ENCODE measurements at places on chromosomes 12 and 14. TPM values are rescaled to one million over a fixed set of nuclear protein-coding genes. Genes with fewer than 3 reads are reported as not detected.

KRT73 gene
- polyA plus RNA-seq, result not detected

DDX23 gene
- 51.8 TPM for polyA plus RNA-seq

DUSP16 gene
- 0.30 TPM for polyA plus RNA-seq

GPR137C gene
- polyA plus RNA-seq, result not detected

SLCO1B3 gene
- not detected for polyA plus RNA-seq

ZNF641 gene
- 11.1 TPM for polyA plus RNA-seq

A2M gene
- not detected for polyA plus RNA-seq

CARMIL3 gene
- polyA plus RNA-seq, result 0.35 TPM

KRT79 gene
- not detected for polyA plus RNA-seq

ALDH2 gene
- 11.9 TPM for polyA plus RNA-seq

PTPRR gene
- polyA plus RNA-seq, result not detected

FRMD6 gene
- not detected for polyA plus RNA-seq

CCDC60 gene
- polyA plus RNA-seq, result not detected

WSCD2 gene
- polyA plus RNA-seq, result 2.8 TPM

PPP4R4 gene
- 0.48 TPM for polyA plus RNA-seq

MIP gene
- not detected for polyA plus RNA-seq

INHBE gene
- not detected for polyA plus RNA-seq

AMN gene
- polyA plus RNA-seq, result 15.0 TPM

TMEM229B gene
- polyA plus RNA-seq, result 7.0 TPM

ADAM21 gene
- polyA plus RNA-seq, result 0.18 TPM

HPD gene
- not detected for polyA plus RNA-seq

LYZ gene
- polyA plus RNA-seq, result 9.2 TPM

GMPR2 gene
- 64.1 TPM for polyA plus RNA-seq

ZFC3H1 gene
- polyA plus RNA-seq, result 39.3 TPM

KRT3 gene
- polyA plus RNA-seq, result not detected

KRT6C gene
- polyA plus RNA-seq, result not detected

Data from IgD-negative memory B cell (primary cell).